Stimulated activated CD8-positive, alpha-beta memory T cell treated with anti-CD3 and anti-CD28 coated beads, Interleukin-2, amount 100 ng/mL, for 1 hour (primary cell): ENCODE measurements at places on chromosomes 5 and 9.

- DNase-seq, result no peak
Measured at GRCh38 chr5:81827500-81827899, 76.6 kb upstream of the SSBP2 start.

DNA sequence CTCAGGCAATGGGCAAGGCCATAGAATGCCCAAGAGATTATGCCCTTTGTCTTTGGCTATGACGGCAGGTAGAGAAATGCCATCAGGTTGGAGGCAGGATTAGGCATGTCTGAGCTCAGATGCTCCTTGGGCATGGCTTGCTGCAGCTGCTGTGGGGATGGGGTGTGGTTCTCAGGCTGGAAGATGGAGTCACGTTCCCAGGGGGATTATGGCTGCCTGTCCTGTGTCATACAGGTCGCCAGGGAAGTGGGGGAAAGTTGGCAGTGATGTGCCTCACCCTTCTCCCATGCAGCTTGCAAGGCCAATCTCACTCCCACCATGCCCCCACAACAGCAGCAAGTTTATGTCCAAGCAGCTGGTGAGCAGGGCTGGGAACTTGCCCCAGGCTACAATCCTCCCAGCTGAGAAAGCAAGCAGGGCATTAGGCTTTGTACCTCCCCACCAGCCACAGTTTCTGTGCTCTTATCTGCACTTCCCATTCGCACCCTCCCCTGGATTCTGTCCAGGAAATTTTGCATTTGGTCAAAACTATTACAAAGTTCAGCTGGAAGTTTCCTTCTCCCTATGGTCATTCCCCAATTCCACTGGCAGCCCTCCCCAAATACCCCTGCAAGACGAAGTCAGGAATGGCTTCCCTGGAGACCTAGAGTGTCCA lies 1788.0 kb upstream of the NUDT12 start:
- no peak for DNase-seq

DNA sequence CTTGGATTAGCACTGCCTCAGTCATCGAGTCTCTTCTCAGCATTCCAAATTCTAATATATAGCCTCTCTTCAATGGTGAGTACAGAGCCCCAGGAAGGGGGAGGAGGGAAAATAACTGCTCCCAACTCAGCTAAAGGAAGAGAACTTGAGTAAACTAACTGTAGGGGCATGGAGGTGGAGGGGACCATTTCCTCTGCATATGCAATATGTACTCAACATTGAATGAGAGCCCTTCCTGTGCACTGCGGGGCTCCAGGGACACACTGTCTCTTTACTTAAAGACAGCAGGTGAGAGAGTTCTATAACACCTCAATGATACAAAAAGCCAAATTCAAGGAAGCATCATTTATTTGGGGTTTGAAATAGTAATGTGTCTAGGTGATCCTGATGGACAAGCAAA lies 75.1 kb downstream of the GNAQ start:
- no peak for DNase-seq

DNA sequence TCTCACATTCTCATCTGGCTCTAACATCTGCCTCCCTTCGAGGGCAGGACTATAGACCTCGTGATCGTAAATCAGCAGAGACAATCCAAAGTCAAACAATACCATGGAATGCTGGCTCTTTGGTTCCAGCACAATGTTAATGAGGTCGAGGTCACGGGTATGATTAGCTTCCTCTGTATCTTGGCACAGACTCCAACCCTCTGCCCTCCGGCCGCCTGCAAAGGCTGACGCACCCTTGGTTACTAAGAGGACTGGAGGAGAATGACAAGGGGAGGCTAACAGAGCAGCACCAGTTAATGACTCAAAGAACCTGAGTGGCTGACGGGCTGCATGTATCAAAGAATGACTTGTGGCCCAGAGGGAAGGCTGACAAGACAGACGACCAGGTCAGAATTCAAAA lies 10.1 kb downstream of the LHFPL2 start:
- DNase-seq, result no peak

- DNase-seq, result no peak
Measured at GRCh38 chr5:86841000-86841644, 223.4 kb downstream of the COX7C start.

DNA sequence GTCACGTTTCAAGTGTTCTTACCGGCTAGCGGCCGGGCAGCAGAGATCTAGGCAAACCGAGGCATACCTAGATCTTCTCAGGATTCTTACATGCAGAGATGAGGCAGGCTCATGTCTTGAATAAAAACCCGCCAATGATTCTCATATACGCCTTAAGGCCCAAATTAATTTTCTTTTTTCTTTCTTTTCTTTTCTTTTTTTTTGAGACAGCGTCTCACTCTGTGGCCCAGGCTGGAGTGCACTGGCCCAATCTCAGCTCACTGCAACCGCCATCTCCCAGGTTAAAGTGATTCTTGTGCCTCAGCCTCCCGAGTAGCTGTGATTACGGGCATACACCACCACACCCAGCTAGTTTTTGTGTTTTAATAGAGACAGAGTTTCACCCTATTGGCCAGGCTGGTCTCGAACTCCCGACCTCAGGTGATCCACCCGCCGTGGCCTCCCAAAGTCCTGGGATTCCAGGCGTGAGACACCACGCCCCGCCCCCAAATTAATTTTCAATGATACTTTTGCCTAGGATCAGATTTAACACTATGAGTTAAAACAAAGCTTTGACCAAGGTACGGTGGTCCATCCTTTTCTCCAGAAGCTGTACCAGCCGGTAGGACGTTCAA lies 1.5 kb downstream of the C9orf40 start:
- DNase-seq, result no peak

- no peak for DNase-seq
Measured at GRCh38 chr5:13574574-13574973, 369.9 kb downstream of the DNAH5 start.

DNA sequence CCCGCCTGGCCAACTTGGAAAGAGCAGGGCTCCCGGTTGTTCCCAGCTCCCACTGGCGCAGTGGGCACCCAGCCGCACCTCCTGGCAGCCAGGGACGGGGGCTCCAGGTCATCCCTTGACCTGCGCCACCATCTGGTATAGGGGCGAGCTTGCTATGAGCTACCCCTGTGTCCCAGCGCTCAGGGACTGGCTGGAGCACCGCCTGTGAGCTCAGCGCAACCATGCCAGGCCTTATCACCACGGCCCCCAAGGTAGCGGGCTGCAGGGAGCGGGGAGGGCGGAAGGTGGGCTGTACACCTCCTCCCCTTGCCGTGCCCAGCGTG lies 15.4 kb upstream of the RASA1 start:
- DNase-seq, result no peak

DNA sequence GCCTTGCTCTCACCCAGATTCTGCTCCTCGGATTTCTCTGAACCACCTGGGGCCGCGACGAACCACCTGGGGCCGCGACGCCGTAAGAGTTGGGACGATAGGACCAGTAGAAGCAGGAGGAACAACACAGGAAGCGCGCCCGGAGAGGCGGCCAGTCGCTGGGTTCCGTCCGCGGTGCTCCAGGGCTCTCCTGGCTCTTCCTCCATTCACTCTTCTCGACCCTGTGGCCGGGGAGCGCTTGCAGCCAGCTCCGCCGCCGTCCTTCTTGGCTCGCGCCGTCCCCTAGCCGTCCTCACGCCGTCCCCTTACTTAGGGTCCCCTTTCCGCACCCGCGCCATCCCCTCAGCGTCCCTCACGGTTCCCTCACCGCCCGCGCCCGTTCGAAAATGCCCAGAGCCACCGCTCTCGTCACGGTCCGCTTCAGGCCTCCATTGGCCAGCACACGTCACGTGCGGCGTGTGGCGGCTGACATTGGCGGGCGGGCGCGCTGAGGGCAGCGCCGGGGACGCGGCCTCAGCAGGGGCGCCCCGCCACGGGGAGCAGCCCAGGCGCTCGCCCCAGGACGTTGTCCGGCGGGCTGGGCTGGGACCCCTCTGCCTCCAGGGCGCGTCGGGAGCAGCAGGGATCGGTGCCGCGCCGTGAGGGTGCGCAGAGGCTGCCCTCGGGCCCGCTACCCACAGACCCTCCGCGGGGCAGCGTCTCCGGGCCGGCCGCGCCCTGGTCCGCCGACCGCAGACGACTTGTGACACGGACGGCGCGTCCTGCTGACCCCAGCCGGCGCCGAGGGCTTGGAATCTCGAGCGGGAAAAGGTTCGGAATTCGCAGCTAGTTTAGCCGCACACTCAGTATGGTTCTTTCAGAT lies 53.7 kb upstream of the PTPDC1 start:
- DNase-seq, result peak; percentile 64

DNA sequence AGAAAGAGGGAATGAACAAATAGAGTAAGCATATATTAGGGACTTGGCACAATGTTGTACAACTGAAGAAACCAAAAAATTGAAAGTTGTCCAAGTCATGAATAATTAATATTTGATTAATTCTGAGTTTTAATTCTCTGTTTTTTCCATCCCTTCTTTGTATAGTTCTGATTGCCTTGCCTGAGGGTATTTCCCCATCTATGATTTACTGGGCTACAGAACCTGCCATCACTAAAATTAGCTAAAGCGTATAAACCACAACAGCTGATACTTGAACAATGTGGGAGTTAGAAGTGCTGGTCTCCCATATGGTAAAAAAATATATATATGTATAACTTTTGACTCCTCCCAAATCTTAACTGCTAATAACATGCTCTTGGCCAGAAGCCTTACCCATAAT lies 1253.5 kb upstream of the CDH6 start:
- DNase-seq, result no peak

- no peak for DNase-seq
Measured at GRCh38 chr5:154470947-154471870, 6.8 kb downstream of the HAND1 start.

DNA sequence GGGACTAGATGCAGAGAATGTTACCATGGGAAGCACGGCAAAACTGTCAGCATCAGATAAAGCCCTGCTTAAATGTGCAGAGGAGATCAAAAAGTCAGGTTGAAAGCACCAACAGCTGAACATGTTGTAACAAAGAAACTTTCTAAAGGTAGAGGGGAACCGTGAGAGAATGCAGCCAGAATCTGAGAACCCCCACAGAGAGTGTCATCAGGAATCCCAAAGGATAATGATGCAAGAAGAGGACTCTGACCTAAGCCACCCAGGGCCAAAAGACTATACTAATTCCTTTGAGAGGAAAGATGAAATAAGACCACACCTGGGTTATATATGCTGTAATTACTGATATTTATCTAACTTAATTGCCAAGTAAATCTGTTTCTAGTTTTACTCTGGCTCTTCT lies 116.6 kb downstream of the PCSK1 start:
- DNase-seq, result no peak

- no peak for DNase-seq
Measured at GRCh38 chr9:28853477-28853876, 1280.2 kb upstream of the C9orf72 start.

- no peak for DNase-seq
Measured at GRCh38 chr5:150353032-150353675, 4.3 kb upstream of the TCOF1 start.

- DNase-seq, result no peak
Measured at GRCh38 chr5:72138943-72139521, 31.8 kb downstream of the MAP1B start.

GRCh38 chr5:154610321-154611154 lies 132.5 kb upstream of the HAND1 start:
- DNase-seq, result peak; percentile 4

- DNase-seq, result no peak
Measured at GRCh38 chr9:95977371-95977770, 101.9 kb downstream of the ERCC6L2 start.

DNA sequence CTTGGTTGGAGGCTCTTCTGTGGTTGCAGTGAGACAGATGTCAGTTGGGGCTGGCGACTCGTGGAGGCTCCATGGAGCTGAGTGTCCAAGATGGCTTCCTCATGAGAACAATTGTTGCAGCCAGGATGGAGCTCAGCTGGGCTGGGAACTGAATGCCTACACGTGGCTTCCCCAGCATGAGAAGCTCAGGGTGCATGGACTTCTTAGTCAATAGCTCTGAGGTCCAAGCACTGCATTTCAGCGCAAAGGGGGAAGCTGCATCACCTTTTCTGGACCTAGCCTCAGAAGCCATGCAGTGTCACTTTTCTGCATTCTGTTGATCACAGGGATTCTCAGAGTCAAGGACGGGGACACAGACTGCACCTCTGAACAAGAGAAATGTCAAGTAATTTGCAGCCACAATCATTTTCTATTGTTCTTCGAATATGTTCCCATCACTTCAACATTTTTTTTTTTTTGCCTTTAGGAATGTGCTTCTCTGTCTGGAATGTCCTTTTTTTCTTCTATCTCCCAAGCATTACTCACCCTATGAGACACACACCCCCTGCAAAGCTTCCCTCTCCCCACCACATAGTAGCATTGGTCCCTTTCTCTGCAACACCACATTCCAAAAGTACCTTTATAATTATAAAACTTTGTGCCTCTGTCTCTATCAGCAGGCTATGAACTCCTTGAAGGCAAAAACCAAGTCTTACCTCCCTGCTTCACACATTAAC lies 57.5 kb upstream of the STK32A start:
- DNase-seq, result no peak

DNA sequence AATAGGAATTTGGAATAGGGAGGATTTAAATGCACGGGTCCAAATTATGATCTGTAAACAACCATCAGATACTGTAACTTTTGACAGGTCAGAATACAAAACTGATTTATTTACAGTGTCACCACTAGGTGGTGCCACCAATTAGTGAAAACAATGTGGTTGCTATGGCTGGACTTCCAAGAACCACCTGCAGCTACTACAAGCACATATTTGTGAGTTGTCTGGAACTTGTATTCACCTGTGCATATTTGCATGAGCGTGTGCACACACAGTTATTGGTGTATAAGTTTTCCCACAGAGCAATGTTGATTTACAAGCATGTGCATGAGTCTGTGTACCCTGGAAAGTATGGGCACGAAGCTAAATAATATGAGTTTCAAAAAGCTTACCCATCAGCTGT lies 3.0 kb upstream of the HRCT1 start:
- no peak for DNase-seq

DNA sequence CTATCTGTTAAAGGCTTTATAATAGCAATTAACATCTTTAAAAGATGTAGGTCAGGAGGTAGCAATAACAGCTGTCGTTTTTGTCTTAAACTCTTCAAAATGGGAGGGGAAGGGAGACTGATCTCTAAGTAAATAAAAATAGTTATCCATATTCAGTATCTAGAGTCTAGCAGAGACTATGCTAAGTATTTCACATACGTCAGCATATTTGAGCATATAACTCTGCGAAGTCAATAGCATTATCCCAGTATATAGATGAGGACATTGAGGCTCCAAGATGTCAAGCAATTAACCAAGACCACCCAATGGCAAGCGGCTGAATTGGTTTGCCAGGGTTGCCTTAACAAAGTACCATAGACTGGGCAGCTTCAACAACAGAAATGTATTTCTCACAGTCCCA lies 316.8 kb downstream of the MLLT3 start:
- no peak for DNase-seq

DNA sequence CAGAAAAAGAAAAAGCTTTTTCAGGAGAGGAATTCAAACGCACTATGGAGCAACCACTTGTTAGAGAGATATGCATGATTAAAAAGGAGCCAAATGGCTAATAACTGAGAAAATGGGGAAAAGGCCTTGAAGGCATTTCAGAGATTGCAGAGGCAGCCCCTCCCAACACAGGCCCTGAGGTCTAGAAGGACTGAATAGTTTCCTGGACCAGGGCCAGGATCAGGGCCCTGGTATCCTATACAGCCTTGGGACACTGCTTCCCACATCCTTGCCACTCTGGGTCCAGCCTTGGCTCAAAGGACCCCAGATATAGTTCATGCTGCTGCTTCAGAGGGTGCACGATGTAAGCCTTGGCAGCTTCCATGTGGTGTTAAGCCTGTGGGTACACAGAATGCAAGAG lies 20.7 kb upstream of the FEM1C start:
- DNase-seq, result no peak
